ENCODE measurements at places on chromosomes 2 and 18. TPM values are rescaled to one million over a fixed set of nuclear protein-coding genes. Genes with fewer than 3 reads are reported as not detected.

The UPP2 gene
- total RNA-seq, result not detected

The CTAGE1 gene
- not detected for total RNA-seq

The L3MBTL4 gene
- 0.26 TPM for total RNA-seq

The ZNF236 gene
- total RNA-seq, result 17.5 TPM

DNA sequence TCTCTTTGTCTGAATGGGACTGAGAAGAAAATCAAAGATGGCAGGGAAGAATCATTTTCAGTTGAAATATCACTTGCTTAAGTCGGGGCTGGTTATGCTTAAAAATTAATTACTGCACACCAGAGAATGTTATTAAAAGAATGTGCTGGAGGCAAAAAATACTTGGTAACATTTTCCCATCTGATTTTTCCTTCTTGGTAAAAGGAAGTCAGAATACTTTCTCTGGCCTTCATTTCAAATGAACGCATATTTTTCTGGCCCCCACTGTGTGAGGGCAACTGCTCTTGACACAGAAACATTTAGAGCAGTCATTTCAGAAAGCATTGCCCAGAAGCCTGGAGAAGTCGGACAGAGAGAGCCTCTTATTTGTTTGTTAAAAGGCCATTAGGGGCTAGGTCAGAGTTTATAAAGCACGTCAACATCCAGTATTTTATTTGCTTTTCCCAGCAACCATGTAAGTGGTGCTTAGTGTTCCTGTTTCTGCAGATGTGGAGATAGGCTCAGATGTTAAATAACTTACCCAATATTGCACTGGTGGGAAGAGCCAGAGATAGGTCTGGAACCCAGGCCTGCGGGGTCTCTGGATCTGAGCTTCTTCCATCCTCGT, 32.9 kb upstream of the LYPD6B start:
- DNase-seq, result no peak
- no peak overlapping the region for H3K4me3 ChIP-seq
- H3K4me1 ChIP-seq, result peaks cover 4% of the 10 kb centered on the region
- H3K36me3 ChIP-seq, result peaks cover 13% of the 10 kb centered on the region

All from activated CD4-positive, alpha-beta T cell treated with anti-CD3 and anti-CD28 coated beads, Interleukin-2, amount 10 ng/mL, durations not matched to agents 24 days and 14 days (primary cell).